ENCODE measurements at places on chromosomes 2 and 18.

- no peak for DNase-seq
Measured at GRCh38 chr2:33129263-33130053, 182.7 kb downstream of the LTBP1 start.

DNA sequence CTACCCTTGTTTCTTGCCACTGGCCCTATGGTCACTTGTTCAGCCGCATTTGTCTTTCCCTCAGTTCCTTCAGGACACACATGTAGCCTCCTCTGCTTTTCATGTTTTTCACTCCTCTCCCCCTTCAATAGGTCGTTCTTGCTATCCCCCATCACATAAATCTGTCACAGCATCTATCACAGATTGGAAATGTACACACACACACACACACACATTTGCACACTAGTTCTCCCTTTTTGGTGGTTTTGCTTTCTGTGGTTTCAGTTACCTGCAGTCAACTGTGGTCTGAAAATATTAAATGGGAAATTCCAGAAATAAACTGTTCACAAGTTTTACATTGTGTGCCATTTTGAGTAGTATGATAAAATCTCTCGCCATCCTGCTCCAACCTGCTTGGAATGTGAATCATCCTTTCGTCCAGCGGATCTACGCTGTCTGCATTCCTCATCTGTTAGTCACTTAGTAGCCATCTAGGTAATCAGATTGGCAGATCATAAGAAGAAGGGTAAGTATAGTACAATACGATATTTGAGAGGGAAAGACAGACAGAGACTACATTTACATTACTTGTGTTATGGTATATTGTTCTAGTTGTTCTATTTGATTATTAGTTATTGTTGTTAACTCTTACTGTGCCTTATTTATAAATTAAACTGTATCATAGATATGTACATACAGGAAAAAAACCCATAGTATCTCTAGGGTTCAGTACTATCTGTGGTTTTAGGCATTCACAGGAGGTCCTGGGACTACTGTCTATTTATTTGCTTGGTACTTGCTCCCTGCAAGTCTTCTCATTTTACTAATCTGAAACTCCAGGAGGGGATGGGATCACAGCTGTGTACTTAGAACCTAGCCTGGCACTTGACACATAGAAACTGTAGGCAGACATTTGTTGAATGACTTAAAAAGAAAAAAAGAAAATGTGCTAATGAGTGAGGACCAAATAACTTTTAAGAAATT, 86.1 kb upstream of the PNPT1 start:
- no peak for DNase-seq

- no peak for DNase-seq
Measured at GRCh38 chr2:30346471-30347169, 100.4 kb upstream of the LCLAT1 start.

DNA sequence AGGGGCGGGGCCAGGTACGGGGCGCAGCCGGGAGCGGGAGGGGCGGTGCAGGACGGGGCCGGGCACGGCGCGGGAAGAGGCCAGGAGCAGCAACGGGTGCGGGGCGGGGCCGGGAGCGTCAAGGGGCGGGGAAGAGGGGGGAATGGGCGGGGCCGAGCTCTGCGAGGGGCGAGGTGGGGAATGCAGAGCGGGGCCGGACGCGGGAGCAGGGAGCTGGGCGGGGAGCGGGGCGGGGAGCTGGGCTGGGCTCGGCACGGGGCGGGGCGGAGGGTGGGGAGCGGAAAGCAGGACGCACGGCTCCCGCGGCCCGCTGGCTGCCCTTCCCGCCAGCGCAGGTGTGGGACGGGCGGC, at the start of gene IMPA2:
IMPA2 (plus strand) TSS at position 316 of the 351 bp plus-strand sequence. CDS start 163 bp downstream, outside the sequence.
- no peak for DNase-seq

DNA sequence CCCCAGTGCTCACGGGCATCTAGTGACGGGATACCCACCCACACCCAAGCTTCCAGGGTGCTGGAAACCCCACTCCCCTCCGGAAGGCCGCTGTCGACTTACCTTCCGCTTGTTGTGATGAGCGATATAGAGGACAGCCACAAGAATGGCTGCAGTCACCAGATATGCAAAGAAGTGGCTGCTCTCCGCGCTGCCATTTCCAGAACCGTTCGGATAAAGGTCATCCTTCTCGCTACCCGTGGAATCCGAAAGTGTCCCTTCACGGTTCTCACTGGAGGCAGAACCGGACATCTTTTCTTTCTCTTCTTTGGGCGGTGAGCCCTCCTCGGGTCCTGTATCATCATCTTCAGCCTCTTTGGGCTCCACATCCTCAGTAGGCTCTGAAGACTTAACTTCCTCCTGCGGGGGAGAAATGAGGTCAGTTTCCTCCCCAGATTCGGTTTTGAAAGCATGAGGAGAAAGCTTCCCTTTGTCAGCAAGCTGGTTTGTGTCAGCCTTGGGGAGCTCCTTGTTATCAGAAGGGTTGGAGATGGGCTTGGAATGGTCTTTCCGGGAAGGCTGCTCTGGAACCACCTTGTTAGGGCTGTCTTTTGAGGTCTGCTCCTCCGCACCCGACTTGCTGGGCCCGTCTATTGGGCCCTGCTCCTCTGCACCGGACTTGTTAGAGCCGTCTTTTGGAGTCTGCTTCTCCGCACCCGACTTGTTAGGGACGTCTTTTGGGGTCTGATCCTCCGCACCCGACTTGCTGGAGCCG, 1.2 kb downstream of the TGOLN2 start:
- no peak for DNase-seq

- no peak for DNase-seq
Measured at GRCh38 chr2:47558116-47558767, 155.3 kb downstream of the MSH2 start.

DNA sequence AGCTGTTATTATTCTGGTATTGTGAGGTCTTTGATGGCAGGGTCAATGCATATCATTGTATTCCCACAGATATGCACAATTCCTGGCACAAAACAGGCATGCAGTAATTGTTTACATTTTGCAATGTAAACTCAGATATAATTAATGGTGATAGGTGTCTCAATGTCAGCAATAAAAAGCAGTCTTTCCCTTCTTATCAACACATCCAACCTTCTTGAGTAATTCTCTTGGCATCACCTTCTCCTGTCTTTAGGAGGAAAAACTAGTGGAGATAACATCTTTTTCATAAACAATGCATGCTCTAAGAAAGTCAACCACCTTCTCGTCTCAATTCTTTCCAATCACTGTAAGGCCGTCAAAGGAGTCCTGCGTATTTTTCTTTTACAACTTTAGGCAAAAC, 313.3 kb upstream of the GULP1 start:
- no peak for DNase-seq

GRCh38 chr2:9655441-9656269, 24.9 kb upstream of the YWHAQ start:
- DNase-seq = no peak

DNA sequence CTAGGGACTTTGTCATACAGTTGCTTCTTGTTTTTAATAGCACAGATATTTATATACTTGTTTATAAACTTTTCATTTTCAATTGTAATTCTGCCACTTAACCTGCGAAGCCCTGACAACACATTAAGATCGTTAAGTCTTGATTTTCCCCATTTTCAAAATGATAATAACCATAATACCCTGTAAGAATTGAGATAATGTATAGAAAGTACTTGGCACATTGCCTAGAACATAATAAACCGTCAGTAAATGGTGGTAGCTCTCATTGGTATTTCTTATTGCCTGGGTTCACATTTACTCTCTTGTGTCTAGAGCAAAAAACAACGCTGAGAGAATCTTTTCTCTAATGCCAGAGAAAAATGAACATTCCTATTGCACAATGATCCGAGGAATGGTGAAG, 18.6 kb downstream of the PTCD3 start:
- no peak for DNase-seq

GRCh38 chr2:149421791-149422190, 91.4 kb downstream of the LYPD6 start:
- no peak for DNase-seq

- DNase-seq = no peak
Measured at GRCh38 chr2:38265461-38265860, 111.6 kb downstream of the ATL2 start.

DNA sequence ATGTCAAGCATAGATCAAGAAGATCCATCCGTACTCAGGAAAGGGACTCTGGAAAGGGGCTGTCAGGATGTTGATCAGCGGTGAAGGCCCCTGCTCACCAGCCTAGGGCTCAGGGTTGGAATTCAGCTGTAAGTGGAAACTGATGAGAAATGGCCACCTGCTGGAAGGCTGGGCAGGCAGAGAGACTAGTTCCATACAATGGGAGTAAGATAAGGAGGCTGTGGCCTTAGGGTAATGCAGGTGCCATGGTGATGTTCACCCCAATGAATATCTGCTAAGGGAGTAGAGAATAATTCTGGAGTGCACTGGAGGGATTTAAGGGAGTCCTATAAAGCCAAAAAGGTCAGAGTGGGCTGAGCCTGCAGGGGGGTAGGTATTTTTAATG, 256.6 kb downstream of the CYRIA start:
- no peak for DNase-seq

GRCh38 chr2:192888109-192888508, 693.4 kb upstream of the TMEFF2 start:
- DNase-seq = no peak

GRCh38 chr2:71669058-71669456, 215.7 kb downstream of the DYSF start:
- DNase-seq = no peak

DNA sequence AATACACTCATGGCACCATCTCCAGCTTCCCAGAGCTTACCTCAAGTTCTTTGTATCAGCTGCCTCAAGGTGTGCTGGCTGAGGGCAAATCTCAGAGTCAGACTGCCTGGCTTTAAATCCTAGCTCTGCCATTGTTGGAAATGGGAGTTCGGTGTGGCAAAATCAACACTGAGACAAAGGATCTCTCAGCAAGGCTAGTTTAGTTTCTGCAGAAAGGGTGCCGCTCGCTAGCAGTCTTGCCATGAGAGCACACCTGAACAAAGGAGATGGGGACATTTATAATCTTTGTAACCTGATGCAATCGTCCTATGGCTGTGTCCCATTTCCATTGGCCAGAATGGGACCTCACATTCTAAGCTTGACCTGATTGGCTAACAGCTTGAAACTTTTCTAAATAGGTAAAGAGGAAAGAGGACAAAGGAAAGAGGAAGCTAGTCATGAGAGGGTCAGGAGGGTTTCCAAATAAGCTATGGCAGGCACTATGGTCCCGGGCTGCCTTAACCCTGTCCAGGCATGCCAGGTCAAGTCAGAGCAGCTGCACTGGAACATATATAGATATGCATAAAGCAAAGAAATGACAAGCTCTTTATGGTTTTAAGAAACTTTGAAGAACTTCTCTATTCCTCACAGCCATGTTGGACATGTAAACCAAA, 4.3 kb upstream of the UBE2F start:
- DNase-seq = no peak

GRCh38 chr2:136363900-136364299, 246.0 kb upstream of the CXCR4 start:
- DNase-seq = no peak

DNA sequence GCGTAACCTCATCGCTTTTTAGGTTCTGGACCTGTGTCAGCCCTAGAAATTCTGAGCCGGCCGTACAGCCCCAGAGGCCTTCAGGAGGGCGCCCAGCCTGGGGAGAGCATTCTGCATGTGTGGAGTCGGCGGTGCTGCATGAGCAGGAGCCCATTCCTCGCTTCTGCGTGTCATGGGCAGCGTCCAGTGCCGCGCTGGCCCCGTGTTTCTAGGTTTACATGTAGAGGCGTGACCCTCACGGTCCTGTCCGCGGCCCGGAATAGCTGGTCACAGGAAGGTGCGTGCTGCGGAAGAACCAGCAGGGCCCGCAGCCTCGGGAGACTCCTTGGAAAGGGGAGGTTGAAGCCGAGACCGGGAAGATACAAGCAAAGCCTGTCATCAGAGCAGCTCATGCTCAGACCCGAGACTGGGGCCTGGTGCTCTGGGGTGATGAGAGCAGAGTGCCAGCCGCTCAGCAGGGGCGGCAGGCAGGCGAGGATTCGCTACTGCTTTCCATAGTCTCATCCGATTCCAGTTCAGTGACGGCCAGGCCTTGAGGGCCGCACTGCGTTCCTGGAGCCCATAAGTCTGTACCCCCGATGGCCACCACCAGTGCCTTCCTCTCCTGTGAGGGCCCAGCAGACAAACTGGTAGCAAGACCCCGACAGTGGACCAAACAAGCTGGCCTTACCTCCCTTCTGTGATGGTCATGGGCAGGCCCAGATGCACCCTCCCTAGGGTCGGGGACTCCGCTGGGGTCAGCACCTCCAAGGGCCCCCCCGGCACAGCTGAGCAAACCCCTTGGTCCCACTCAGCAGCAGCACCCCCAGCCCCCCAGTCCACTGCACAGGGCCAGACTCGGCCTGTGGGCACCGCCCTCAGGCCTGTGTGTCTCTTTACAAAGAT, 15.6 kb upstream of the NFATC1 start:
- DNase-seq = no peak

DNA sequence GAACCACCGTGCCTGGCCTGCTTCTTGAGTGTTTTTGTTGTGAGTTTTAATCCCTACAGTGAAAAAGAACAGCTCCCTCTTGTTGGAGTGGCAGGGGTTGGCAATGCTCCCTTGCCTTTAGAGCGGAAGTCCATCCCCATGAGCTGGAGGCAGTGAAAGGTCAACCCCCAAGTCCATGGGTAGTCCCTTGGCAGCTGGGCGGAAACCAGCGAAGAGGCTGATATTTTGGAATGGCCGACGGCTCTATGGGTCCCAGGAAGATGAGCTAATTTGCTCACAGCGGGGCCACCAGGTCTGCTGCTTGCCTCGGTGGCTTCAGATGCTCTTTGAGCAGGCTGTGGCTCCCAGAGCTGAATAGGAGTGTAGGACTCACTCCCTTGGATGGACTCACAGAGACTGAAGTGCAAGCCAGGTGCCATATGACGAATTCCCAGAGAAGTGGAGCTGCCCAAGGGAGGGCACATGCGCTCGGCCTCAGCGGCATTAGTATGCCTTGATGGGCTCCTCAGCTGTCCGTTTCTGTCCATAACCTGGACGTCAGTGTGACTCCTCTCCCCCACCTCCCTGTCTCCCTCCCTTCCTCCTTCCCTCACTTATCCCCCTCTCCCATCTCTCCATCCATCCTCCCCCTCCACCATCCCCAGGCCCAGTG, 25.4 kb upstream of the RHOB start:
- DNase-seq = no peak

- no peak for DNase-seq
Measured at GRCh38 chr18:36247036-36247435, 50.5 kb upstream of the FHOD3 start.

DNA sequence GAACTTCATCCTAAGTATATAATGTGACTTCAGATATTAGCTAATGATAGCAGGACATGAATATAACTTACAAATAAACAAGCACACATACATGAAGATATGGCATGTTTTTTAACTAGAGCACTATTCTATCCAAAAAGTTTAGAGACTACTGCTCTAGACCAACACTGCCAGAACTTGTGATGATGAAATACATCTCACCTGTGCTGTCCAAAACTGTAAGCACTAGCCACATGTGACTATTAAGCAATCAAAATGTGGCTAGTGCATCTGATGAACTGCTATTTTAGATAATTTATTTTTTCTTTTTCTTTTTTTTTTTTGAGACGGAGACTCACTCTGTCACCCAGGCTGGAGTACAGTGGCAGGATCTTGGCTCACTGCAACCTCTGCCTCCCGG, 7.1 kb downstream of the AAK1 start:
- no peak for DNase-seq

GRCh38 chr2:22934747-22935146, 450.2 kb upstream of the KLHL29 start:
- DNase-seq = no peak

Measured in omental fat pad (tissue), 4 donors.